H1 (cell line): ENCODE measurements at places on chromosomes 3 and 15. TPM values are rescaled to one million over a fixed set of nuclear protein-coding genes. Genes with fewer than 3 reads are reported as not detected.

- DNase-seq: no peak
Measured at GRCh38 chr3:61454801-61455200, 106.6 kb upstream of the PTPRG start.

GRCh38 chr3:31289584-31289983, 243.1 kb upstream of the STT3B start:
- DNase-seq: no peak

IL17RD gene
- total RNA-seq: 41.3 and 48.9 TPM in 2 replicates

GRCh38 chr15:62904041-62904910, 138.3 kb upstream of the TPM1 start:
- no peak for DNase-seq

- DNase-seq: no peak
Measured at GRCh38 chr3:27426926-27427325, 57.3 kb downstream of the SLC4A7 start.

- no peak for DNase-seq
Measured at GRCh38 chr3:185874119-185874518, 49.3 kb upstream of the IGF2BP2 start.

SEMA5B gene
- total RNA-seq: 19.9 and 22.4 TPM in 2 replicates

ISLR2 gene
- total RNA-seq: 0.23 and 0.58 TPM in 2 replicates
